NCI-H460 (cell line): ENCODE measurements at places on chromosomes 13 and 19. TPM values are rescaled to one million over a fixed set of nuclear protein-coding genes. Genes with fewer than 3 reads are reported as not detected.

Gene PRRG2
- 0.14 TPM in 1 of 2 replicates, not detected in the other for total RNA-seq

Gene SBK2
- not detected in 2 replicates for total RNA-seq

Gene TEX26
- not detected in 2 replicates for total RNA-seq

Gene DOCK6
- 13.9 and 15.1 TPM in 2 replicates for total RNA-seq

Gene PLK5
- total RNA-seq, result 0.05 TPM in 1 of 2 replicates, not detected in the other

Gene CEACAM4
- total RNA-seq, result not detected in 2 replicates

Gene IGFL2
- total RNA-seq, result not detected in 2 replicates

Gene CRB3
- total RNA-seq, result 0.20 TPM in 1 of 2 replicates, not detected in the other

Gene KLK12
- not detected in 2 replicates for total RNA-seq

Gene CEACAM16
- total RNA-seq, result not detected in 2 replicates
